Foreskin fibroblast (primary cell): ENCODE measurements at places on chromosomes 2 and 18.

DNA sequence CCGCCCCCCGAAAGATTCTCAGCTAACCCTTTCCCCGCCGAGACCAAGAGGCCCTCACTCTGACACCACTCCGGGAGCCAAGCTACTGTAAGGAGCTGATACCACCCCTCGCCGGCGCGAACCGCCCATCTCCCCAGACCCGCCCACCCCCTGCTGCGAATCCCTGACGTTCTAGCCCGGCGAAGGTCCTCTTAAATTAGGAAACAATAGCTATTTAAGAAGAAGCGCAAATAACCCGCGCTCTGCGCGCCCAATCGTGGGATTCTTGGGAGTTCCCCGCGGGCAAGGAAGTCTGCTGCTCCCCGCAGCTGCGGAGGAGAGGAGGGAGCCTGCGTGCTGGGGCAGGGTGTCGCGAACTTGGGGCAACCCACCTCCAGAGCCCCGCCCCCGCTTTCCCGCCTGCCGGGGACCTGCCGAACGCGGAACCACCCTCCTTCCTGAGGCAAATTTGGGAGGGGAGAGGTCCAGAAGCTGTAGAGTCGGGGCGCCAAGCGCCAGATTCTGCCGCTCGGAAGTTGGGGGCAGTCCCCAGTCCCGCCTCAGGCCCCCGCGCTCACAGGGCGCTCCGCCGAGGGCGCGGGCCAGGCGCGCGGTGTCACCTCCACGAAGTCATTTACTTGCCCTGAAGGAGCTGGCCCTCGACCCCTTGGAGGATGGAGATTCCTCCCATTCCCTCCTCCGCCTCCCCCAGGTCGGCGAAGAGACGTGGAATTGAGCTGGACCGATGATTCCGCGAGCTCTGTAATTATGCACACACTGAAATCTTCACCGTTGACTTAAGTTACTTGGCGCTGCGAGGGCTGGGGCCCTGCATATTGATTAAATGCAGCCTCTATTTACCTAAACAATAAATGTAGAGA, 8.4 kb upstream of the SP9 start:
- no peak for DNase-seq

- DNase-seq = no peak
Observed at GRCh38 chr2:231037731-231038482, 584 bp downstream of the C2orf72 start.

- DNase-seq = no peak
Observed at GRCh38 chr2:187912950-187913349, 358.7 kb upstream of the TFPI start.

GRCh38 chr2:96102596-96103186, 13.7 kb downstream of the ADRA2B start:
- DNase-seq = no peak

DNA sequence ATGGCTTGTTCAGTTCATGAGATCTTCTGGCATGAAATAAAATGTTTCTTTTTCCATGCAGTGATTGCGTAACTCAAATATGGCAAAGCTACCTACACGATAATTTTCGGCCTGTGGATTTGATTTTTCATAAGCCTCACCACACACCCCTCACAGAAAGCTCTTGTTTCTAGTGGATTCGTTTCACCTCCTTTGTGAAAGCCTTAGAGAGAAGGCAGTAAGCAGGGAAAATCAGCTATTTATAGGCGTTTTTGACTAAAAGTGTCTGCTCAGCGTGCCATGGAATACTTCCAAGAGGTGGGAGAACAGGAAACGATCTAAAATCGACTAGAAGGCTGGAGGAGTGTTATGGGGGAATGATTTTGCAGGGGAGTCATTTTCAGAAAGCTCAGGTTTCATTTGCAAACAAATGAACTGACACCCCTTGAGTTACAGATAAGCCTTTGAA, 417.9 kb downstream of the TGIF1 start:
- no peak for DNase-seq

GRCh38 chr2:65397122-65397521, 35.3 kb downstream of the SPRED2 start:
- peak; percentile 43 for DNase-seq

DNA sequence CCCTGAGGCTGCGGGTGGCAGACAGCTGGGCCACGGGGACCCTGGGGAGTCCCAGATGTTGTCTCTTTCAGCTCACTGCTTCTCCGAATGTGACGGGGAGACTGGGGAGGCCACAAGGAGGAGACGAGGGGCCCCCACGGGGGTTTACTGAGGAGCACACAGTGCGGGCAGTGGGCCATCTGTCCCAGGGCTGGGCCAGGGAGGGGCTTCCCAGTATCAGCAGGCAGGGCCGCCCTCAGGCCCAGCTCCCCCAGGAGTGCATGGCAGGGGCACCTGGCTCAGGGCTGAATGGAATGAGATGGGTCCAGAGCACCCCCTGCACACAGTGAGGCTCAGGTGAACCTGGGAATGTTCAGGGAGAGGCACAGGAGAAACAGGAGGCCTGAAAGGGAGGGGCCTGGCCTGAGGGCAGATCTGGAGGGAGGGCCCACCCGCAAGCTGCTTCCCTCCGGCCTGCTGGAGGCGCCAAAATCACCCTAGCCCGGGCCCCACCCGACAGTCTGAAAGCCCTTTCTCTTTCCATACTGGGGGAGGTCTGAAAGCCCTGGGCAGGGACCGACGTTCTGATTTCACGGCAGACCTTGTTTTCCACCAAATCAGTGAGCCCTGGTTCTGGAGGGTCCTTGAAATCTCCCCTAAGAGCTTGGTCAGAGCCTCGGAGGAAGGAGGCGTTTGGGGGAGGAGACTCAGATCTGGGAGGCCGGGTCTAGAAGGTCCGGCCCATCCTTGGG, 35.5 kb upstream of the PTMA start:
- DNase-seq = peak; percentile 69

DNA sequence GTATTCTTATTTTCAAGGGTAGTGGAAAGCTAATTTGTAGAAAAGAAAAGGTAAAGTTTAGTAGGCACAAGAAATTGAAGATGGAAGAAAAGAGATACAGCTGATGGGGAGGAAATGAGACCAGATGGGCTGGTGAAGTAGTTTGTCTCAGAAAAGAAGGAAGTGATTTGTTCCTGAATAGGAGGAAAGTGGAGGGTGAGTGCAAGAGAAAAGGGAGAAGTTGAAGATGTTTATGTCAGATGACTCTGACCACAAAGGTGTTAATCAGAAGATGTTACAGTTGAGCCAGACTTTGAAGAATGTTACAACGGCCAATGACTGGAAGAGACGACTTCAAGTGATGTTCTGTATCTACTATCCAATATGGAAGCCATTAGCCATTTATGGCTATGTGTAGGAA, 21.2 kb downstream of the ZSCAN30 start:
- DNase-seq = no peak

GRCh38 chr2:174605687-174606086, 8.1 kb upstream of the WIPF1 start:
- DNase-seq = no peak

GRCh38 chr18:58525517-58525916, 103.4 kb downstream of the ALPK2 start:
- peak; percentile 20 for DNase-seq

- no peak for DNase-seq
Observed at GRCh38 chr18:79796531-79797405, 970 bp upstream of the KCNG2 start.

GRCh38 chr2:216450346-216450745, 38.1 kb downstream of the SMARCAL1 start:
- DNase-seq = no peak

DNA sequence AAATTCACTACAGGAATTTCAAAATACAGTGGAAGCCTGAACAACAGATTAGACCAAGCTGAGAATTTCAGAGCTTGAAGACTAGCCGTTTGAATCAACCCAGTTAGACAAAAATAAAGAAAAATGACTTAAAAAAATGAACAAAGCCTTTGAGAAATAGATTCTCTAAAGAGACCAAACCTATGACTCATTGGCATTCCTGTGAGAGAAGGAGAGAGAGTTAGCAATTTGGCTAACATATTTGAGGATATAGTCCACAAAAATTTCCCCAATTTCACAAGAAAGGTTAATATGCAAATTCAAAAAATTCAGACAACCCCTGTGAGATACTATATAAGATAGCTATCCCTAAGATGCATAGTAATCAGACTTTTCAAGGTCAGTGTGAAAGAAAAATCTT, 78.0 kb downstream of the MYO3B start:
- peak; percentile 2 for DNase-seq

- DNase-seq = no peak
Observed at GRCh38 chr2:197904446-197904845, 100.1 kb downstream of the PLCL1 start.
